ENCODE measurements at places on chromosomes 3 and 15.

GRCh38 chr3:172030181-172030580 is 9.2 kb upstream of the FNDC3B start:
- DNase-seq: no peak

DNA sequence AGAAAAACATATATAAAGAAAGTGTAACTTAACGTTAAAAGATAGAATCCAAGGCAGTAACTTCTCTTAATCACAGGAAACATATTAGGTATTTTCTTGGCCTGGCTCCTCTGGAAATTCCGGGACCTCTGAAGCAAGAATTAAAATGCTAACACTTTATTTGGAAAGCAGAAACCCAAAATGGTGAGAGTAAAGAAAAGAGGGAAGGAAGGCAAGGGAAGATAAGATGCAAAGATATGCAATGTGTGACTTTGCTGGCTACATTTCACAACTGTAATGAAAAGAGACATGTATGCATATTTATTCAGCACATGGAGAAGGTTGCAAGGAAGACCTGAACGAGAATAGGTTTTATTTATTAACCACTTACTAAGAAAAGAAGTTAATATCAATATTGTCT is 372.5 kb downstream of the TBL1XR1 start:
- DNase-seq: no peak

GRCh38 chr15:25186411-25186810 is 231.6 kb downstream of the SNRPN start:
- DNase-seq: no peak

DNA sequence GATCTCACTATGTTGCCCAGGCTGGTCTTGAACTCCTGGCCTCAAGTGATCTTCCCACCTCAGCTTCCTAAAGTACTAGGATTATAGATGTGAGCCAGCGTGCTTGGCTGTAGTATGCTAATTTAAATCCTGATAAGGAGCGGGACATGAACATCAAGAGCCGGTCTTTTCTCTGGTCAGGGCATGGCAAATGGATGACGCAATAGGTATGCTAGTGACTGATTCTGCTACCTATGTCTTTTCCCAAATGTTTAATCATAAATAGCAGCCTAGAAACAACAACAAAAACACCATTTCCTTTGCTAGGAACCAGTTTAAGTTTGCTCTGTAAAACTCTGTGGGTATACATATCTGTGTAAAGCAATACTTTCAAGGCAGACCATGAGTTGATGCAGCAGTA is 64.7 kb downstream of the STARD9 start:
- DNase-seq: no peak

DNA sequence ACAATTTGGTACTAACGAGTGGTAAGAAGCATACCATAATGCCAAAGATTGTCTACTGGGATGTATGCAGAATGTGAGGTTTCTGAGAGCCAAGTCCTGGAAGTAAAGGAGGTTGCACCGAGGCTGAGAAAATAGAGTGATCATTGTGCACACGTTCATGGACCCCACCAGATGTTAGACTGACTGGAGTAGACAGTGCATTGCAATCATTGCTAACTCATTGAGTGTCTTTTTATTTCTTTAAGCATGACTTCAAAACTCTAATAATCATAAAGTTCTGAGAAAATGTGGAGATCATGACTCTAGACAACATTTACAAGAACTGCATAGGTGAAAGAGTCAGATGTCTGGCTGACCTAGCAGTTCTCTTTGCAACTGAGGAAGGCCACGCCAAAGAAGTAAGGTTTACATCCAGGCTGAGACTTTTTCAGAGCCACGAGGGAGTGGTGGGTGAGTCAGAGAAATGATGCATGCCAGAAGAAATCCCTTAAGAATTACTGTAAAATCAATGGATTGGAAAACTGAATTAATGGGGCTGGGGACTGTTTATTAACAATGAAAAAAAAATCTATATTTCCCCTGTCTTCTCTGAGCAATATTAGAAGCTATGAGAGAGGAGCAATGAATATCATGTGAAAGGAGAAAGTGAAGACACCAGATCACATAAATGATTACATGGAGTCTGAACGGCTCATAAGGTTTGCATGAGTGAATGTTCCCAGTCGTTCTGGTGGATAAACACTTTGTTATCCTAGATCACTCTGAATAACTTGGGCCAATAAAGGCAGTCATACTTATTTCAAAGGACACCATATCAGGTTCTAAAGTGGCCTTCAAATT is 76.0 kb upstream of the SLC25A26 start:
- DNase-seq: no peak

Measured in NCI-H524 (cell line).